Activated T-cell treated with anti-CD3 and anti-CD28 coated beads, Interleukin-2, amount 50 U/mL, for 72 hours (primary cell): ENCODE measurements at places on chromosomes 2 and 18. TPM values are rescaled to one million over a fixed set of nuclear protein-coding genes. Genes with fewer than 3 reads are reported as not detected.

HTR2B gene
- not detected for total RNA-seq

AP1S3 gene
- 5.6 TPM for total RNA-seq

ATP6V1B1 gene
- total RNA-seq = not detected

DNA sequence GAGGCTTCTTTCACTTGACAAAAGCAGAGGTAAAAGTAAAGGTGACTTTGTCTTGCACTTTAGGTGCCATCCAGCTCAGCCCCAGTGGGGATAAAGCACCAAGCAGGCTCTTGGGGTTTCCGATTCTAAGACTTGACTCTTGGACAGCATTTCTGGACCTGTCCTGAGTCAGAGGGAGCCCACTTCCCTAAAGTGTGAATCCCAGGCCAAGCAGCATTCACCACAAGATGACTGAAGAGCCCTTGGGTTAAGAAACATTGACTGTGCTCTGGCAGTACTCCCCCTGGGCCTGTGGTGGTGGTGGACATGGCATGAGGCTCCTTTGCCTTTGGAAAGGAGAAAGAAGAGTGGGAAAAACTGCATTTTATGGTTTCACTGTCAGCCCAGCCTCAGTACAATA lies 638.0 kb upstream of the VRK2 start:
- no peak for DNase-seq

DNA sequence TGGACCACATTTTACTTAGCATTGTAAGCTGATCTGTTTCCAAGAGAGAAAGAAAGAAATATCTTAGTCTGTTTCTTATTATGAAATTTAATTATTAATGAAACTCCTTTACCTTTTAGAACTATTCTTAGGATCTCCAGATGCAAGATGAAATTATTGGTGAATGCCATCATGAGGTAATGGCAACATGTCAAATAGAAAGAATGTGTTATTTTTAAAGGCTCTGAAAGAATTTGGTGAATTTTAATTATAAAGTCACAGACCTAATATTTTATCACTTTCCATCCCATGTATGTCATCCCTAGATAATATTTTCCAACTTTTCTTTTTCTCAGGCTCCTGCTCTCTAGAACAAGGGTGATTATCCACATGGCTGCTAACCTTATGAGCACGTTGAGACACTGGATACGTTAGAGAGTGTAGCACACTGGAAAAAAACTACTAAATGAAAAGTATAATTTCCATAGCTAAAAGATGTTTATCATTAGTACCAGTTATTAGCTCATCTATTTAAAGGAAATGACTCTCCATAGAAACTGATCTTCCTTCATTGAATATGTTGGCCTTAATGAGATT lies 95.2 kb upstream of the SCG2 start:
- no peak for DNase-seq

- DNase-seq = no peak
Observed at GRCh38 chr2:116487336-116487735, 1327.2 kb upstream of the DDX18 start.

DNA sequence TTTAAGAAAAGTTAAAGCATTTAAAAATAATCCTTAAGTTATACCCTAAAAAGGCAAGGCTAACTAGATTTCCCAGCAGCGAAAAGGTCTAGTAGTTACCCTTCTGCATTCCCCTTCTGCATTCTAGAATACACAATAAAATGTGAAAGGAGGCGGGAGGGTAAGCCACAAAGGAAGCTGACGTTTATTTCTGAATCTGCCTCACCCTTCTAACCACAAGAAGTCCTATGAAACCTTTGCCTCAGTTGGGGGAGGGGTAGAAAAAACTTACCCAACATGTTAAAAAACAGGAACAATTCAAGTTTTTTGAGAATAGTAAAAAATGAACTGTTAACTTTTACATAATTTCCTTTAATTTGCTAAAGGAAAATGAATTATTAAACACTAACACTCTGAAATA lies 11.3 kb downstream of the STK17B start:
- peak; percentile 66 for DNase-seq

DNA sequence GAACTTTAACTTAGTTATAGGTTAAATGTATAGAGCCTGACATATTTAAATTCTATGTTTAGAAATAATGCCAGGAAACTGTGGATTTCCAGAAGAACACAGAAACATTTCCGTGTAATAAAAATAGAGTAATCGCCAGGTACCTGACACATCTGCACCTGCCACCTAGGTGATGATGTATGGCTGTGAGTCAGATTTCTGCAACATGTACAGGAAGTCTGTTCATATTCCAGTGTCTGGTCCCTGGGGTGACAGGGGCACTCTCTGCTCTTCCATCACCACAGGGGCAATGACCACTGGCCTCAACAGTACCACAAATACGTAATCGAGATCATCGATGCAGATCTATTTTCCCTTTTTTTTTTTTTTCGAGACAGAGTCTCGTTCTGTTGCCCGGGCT lies 101.1 kb upstream of the LPIN2 start:
- no peak for DNase-seq

DNA sequence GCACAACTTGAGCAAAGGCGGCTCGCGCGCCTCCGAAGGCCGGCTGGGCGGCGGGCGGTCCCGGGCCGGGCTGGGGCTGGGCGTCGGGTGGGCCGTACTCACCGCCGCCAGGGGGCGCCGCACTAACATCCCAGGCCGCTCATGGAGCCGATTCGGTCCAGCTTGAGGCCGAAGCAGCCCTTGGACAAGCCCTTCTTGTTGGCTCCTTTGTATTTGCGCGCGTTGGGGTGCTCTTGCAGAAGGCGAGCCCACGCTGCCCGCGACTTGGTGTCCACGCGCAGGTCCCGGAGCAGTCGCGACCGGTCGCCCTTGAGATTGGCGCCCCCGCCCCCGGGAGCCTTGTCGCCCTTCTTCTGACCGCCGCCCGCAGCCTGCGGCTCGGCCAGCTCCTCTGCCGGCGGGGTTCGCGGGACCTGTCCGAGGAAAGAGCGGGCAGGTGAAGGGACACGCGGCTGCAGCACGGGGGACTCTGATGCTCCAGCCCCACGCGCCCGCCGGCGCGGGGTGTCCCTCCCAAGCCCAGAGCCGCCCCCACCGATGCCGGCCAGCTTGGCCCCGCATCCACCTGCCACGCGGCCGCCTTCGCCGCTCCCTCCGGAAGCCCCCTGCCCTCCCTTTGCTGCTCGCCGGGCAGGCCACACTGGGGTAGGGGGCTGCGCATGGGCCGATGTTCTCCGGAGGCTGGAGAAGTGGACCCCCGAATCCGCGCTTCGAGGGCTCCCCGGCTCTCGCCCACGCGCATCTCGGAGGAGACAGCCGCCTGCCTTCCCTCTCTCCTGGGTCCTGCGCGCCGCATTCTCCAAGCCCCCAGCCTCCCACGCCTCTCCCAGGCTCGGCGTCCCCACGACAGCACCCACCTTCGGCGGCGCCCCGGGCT lies 655 bp downstream of the NPPC start:
- peak; percentile 77 for DNase-seq

CCDC121 gene
- total RNA-seq = not detected

DNA sequence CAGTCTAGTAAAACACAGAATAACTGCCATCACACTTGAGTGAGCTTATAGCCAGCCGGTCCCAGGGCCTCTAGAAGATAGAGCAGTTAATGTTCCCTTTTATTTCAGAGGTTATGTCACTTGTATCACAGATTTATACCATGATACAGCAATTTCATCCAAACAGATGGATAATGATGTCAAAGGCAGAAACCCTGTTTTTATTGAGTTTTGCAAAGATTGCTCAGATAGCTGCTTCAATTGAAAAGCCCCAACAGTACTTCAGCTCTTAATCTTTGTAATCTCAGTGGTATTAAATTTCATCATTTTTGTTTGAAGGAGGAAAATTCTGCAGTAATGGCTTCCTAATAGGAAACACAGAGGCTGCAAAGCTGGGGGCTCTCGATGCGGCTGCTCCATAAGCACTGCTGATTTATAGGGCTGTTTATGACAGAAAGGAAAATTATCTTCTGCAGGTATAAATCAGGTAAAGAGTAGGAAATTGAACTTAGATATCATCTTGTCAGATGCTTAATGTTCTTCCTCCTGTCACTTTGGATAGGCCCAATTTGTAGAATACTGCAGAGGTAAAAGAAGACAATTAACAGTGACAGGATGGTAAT lies 112.3 kb downstream of the LNPK start:
- DNase-seq = no peak

GRCh38 chr2:106561356-106561755 lies 74.2 kb downstream of the CD8B2 start:
- DNase-seq = no peak

MBOAT2 gene
- total RNA-seq = 7.7 TPM

C2orf15 gene
- total RNA-seq = 1.7 TPM

C2orf66 gene
- total RNA-seq = 0.38 TPM

DNA sequence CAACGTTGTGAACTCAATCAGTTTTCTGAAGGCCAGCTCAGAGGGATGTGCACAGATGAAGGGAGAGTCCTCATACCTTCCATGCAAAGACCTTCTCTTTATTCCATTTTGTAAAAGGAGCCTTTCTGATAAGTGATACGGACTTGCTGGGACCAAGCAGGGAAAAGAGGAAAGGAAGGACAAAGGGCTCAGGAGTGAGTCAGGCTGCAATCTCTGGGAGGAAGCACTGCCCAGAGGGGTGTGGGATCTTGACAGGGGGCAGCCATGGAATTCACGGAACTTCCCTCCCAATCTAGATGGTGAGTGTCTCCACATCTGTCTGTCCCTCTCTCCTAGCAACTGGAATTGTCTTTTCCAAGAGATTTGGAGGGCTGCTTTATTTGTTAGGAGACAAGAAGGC lies 281.4 kb upstream of the CELF4 start:
- DNase-seq = no peak

DHRS9 gene
- 6.3 TPM for total RNA-seq

- no peak for DNase-seq
Observed at GRCh38 chr2:42331569-42332284, 29.3 kb downstream of the COX7A2L start.

- DNase-seq = no peak
Observed at GRCh38 chr18:66792466-66792865, 188.6 kb upstream of the CDH19 start.

DNA sequence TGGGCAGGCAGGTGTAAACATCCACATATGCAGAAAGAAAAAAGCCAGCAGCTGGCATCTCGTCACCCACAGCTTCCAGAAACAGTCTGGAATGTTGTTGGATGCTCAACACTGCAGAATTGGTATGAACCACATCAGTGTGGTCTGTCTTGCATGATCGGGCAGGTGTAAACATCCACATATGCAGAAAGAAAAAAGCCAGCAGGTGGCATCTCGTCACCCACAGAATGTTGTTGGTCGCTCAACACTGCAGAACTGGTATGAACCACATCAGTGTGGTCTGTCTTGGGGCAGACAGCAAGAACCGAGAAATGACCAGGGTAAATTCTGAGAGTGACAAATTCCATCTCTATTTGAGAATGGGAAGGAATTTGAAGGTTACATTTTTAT lies 39.6 kb downstream of the DOCK10 start:
- DNase-seq = no peak

GRCh38 chr18:8176109-8176508 lies 433.1 kb upstream of the RAB12 start:
- DNase-seq = no peak

GRCh38 chr2:98118161-98118560 lies 31.2 kb downstream of the VWA3B start:
- no peak for DNase-seq

DNA sequence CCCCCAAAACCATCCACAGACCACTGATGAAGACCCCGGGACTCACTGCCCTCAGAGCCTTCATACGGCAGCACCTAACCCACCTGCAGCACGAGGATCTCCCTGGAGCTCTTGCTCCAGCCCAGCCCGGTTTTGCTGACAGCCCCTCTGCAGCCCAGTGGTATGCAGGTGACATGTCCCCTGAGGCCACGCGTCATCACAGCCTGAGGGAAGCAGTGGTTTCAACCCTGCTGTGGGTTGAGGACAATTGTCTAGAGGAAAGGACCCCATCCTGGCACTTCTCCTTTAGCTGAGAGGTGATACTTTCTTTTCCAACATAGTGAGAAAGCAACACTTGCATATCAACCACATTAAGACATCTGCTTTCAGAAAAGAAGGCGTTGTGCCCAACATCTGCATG lies 134.0 kb downstream of the SEPTIN10 start:
- DNase-seq = no peak

DNA sequence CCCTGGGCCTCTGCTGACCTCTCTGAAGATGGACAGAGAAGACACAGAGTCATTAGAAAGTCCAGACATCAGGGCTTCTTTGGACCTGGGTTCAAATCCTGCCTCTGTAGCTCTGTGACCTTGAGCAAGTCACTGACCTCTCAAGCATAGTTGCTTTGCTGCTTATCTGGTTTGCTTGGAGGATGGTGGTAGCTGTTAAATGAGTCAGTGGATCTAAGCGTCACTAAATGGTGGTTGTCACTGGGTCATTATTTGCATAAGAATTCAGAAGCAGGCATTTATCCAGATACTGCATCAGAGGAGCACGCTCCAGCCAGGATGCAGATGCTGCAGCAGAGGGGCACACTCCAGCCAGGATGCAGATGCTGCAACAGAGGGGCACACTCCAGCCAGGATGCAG lies 229.2 kb downstream of the GLI2 start:
- no peak for DNase-seq

DNA sequence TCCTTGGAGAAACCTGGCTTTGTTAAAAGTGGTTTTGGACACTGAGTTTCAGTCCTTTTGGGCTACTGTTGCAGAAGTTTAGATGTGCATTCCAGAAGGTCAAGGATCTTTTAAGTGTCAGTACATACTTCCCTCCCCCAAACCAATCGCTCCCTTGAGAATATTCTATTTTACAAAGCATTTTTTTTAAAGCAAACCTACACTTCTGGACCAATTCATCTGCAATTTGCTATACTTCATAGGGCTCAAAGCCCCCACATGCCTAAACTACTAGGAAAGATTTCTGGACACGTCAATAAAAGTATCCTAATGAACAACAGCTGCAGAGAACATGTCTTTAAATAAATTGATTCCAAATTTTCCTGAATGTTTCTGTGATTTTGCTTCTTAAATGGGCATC lies 157.6 kb downstream of the RDH14 start:
- DNase-seq = no peak

UGT1A6 gene
- not detected for total RNA-seq

- DNase-seq = no peak
Observed at GRCh38 chr18:37309059-37309458, 256.5 kb downstream of the CELF4 start.

RFTN2 gene
- not detected for total RNA-seq

GRCh38 chr2:182667315-182667695 lies 48.8 kb upstream of the DNAJC10 start:
- no peak for DNase-seq

DNA sequence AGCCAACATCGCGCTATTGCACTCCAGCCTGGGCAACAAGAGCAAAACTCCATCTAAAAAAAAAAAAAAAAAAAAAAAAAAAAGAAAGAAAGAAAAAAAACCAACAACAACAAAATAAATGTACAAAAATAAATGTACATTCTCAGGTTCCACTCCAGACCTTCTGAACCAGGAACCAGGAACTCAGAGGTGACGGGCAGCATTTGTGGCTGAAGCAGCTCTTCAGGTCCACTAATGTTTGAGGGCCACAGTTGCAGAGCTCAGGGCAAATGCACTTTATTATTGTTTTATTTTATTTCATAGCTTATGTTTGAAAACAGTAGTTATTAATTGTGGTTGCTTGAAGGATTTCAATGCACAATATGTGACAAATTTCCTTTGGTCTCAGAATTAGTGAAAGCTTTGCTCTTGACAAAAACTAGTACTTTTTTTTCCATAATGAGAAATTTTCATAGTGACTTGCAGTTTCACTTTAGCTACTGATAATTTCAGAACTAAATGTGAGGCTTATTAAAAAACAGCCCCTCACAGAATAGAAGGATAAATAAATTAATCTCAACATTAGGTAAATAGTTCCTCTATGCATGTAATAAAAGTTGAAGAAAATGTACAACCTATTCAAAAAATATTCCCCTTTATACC lies 378.4 kb upstream of the SPHKAP start:
- no peak for DNase-seq

KCNJ3 gene
- total RNA-seq = not detected

ITGA4 gene
- total RNA-seq = 47.5 TPM

- DNase-seq = no peak
Observed at GRCh38 chr18:9025091-9025838, 77.2 kb upstream of the NDUFV2 start.
